ENCODE measurements at places on chromosomes 11 and 22.

GRCh38 chr11:70509476-70509875, 111.1 kb downstream of the CTTN start:
- DNase-seq: no peak

DNA sequence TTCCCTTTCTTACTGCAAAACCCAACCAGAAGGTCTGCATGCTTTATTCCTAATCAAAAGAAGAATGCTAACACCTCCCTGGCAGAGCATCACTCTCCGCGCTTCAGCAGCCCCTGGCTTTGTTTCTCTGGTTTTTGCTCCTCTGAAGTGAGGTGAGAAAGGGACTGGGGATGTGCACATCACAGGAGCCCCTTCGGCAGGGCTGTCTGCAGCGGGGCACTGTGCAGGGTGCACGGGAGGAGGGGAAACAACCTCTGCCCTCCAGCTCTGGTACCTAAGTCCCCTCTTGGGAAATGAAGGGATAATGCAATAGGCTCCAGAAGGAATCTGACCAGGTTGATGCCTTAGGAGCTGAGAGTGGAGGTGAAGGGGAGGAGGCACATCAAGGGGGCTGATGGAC, 312.7 kb downstream of the NTM start:
- no peak for DNase-seq

GRCh38 chr22:22710719-22711531, 66.5 kb downstream of the GGTLC2 start:
- peak; percentile 8 for DNase-seq

DNA sequence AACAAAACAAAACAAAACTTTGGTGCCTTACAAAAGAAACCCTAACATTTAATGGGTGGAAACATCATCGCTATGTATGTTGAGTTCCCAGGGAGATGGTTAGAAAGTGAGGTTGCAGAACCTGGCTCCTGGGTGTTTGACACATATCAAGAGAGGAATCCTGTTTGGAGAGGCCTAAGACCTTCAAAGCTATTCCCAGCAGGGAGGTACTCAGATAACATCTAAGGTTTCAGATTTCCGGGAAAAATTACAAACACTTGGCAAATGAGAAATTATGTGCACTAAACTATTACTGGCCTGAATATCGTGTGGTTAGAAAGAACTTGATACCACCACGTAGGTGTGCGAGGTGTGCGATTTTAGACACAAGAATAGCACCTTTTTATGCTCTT, 18.5 kb downstream of the TRIM5 start:
- no peak for DNase-seq

GRCh38 chr11:47524291-47524874, 28.5 kb downstream of the CELF1 start:
- DNase-seq: no peak

DNA sequence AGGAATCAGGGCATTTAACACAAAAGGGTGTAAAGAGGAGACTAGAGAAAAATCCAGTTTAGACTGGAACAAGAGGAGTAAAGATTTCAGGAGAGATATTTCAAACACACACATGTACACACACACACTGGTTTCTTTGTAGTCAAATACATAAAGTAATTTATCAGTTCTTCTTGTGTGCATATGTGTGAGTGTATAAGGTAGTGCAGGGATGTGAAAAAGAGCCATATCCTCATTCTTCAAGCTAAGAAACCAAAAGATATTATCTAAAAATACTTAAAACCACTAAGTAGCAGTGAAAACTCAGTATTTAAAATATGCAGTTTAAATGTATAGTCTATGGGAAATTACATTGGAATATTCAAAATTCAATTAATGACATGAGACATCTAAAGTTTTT, 52.5 kb upstream of the CARD18 start:
- no peak for DNase-seq

DNA sequence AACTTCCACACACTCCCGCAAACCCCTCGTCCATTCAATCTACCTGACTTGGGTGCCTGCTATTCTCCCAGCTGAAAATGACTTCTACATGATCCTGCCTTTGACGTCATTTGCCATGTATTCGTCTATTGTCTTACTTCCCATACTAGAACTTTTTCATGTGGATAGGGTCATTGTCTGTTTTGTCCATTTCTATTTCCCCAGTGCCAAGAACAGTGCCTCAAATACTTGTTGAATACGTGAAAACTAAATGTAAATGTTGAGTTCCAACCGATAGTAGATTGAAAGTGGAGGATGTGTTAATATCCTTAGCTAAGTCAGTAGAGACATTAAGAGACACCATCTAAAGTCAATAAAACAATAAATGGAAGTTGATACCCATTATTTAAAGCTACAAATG, 935 bp downstream of the TRIM68 start:
- no peak for DNase-seq

DNA sequence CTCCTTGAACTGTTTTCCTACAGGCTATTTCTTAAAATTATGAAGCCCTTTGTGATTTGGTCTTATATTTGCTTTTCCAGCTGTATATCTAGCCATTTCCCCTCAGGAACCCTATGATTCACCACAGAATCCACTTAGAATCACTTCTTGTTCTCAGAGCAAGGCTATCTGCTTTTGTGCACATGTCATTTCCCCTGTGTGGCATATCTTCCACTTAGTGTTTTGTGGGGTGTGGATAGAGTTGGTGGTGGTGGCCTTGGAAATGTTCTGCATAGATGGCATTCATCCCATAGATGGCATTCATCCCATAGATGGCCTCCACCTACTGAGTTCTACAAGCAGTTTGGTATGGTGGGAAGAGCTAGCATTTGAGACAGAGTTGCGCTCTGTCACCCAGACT, 44.7 kb downstream of the SWAP70 start:
- DNase-seq: no peak

DNA sequence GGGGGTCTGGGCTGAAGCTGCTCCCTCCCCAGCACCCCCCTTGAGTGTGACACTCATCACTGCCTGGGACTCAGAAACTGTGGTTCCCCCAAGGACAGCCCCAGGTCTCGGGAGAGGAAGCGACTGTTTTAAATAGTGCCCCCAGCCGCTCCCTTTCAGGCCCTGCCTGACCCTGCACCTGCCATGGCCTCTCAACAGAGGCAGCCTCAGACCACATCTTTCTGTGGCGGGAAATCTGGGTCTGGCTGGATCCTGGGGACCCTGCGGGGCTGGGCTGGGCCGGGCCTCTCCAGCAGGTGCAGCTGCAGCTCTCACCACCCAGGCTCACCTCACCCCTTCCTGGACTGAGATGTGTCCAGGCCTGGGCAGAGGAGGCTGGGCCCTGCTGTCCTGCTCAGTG, 3.7 kb upstream of the IGLL1 start:
- DNase-seq: no peak

Data from amygdala (tissue), 56 donors.